Keratinocyte (primary cell): ENCODE measurements at places on chromosomes 5 and 9. TPM values are rescaled to one million over a fixed set of nuclear protein-coding genes. Genes with fewer than 3 reads are reported as not detected.

Gene SLC6A3
- polyA plus RNA-seq, result 0.03 TPM in 1 of 3 replicates, not detected in the others

Gene CAVIN4
- 0.10 to 0.18 TPM (median 0.18 TPM) in 3 replicates for polyA plus RNA-seq

Gene SNCAIP
- not detected in 3 replicates for polyA plus RNA-seq

- H3K27ac ChIP-seq, result no peak overlapping the region
- peaks cover 88% of the 10 kb centered on the region for H3K4me1 ChIP-seq
- H3K4me3 ChIP-seq, result no peak overlapping the region
- no peaks in the 10 kb centered on the region for H3K27me3 ChIP-seq
- peaks cover 69% of the 10 kb centered on the region for H3K36me3 ChIP-seq
- no peak for DNase-seq
These were observed 53.4 kb upstream of the STXBP1 start for GRCh38 chr9:127558581-127559246.

DNA sequence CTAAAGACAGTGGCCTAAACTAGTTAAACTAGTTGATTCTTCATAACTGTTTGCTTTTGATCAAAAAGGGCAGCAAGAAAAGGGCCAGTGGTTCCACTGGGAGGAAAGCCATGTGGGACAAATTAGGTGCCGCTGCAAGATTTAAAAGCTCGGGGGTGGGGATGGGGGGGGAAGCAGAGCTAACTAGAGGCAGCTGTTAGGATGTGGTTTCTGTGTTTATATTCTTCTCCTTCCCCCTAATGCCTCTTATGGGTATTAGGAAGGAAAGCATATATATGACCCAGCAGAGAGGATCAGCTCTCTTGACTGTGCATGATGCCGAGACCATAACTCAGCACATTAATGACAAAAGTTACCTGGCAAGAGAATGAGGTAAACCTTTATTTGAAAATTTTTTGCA, 65.7 kb downstream of the EFNA5 start:
- no peak overlapping the region for H3K27ac ChIP-seq
- no peak for DNase-seq
- peaks cover 13% of the 10 kb centered on the region for H3K4me1 ChIP-seq
- H3K4me3 ChIP-seq, result no peak overlapping the region
- H3K27me3 ChIP-seq, result no peaks in the 10 kb centered on the region

Gene MEIKIN
- polyA plus RNA-seq, result not detected in 3 replicates

Gene FASTKD3
- polyA plus RNA-seq, result 8.0 to 13.8 TPM (median 13.5 TPM) in 3 replicates

DNA sequence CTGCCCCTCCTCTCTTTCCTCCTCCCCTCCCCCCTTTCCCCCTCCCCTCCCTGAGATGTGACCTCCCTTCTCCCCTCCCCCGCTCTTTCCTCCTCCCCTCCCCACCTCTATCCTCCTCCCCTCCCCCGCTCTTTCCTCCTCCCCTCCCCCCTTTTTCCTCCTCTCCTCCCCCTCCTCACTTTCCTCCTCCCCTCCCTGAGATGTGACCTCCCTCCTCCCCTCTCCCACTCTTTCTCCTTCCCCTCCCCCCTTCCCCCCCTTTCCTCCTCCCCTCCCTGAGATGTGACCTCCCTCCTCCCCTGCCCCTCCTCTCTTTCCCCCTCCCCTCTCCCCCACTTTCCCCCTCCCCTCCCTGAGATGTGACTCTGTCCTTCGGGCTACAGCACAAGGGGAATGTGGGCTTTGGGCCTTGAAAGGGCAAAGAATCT, 169.8 kb downstream of the COL23A1 start:
- H3K36me3 ChIP-seq, result no peaks in the 10 kb centered on the region
- no peaks in the 10 kb centered on the region for H3K27me3 ChIP-seq
- DNase-seq, result no peak
- no peak overlapping the region for H3K27ac ChIP-seq
- H3K4me3 ChIP-seq, result no peak overlapping the region

Gene PITX1
- 0.73 to 2.3 TPM (median 1.7 TPM) in 3 replicates for polyA plus RNA-seq

GRCh38 chr5:177018341-177018740, 4.2 kb upstream of the ZNF346 start:
- no peak overlapping the region for H3K4me3 ChIP-seq

DNA sequence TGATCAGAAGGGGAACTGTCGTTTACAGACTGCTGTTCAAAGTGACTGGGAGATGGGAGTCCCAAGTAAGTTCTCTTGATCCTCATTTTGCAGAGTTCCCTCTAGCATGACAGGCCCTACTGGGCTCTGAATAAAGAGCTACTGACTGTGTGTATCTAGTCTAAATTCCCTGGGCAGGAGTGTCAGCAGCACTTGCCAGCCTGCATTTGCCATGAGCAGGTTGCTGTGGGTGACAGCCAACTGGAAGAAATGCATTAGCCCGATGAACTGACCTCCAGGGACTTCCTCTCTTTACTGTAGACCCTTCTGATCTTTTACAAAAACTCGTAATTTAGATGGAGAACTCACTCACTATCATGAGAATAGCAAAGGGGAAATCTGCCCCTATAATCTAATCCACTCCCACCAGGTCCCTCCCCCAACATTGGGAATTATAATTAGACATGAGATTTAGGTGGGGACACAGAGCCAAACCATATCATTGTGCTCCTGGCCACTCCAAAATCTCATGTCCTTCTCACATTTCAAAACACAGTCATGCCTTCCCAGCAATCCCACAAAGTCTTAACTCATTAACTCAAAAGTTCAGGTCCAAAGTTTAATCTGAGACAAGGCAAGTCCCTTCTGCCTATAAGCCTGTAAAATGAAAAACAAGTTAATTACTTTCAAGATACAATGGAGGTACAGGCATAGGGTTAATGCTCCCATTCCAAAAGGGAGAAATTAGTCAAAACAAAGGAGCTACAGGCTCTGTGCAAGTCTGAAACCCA, 78.9 kb upstream of the CXCL14 start:
- no peaks in the 10 kb centered on the region for H3K27me3 ChIP-seq
- peaks cover 10% of the 10 kb centered on the region for H3K4me1 ChIP-seq
- no peak overlapping the region for H3K4me3 ChIP-seq
- H3K27ac ChIP-seq, result no peak overlapping the region
- no peaks in the 10 kb centered on the region for H3K36me3 ChIP-seq

GRCh38 chr5:146825033-146825432, 53.5 kb downstream of the PPP2R2B start:
- no peaks in the 10 kb centered on the region for H3K27me3 ChIP-seq
- H3K4me1 ChIP-seq, result no peaks in the 10 kb centered on the region
- H3K36me3 ChIP-seq, result no peaks in the 10 kb centered on the region
- no peak overlapping the region for H3K27ac ChIP-seq
- no peak for DNase-seq

DNA sequence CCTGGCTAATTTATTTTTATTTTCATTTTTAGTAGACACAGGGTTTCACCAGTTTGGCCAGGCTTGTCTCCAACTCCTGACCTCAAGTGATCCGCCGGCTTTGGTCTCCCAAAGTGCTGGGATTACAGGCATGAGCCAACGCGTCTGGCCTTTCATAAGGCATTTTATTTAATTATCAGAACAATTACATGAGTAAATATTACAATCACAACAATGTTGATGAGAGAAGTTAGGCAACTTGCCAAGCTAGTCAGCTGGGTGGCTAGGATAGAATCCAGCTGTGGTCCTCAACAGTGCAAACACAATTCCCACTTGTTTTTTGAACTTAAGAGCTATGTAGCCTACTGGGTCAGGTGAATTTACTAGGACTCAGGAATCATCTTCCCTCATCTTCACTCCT, 22.0 kb downstream of the C9orf57 start:
- H3K27ac ChIP-seq, result no peak overlapping the region
- H3K36me3 ChIP-seq, result no peaks in the 10 kb centered on the region
- H3K4me1 ChIP-seq, result no peaks in the 10 kb centered on the region

GRCh38 chr9:83281306-83282255, 218.6 kb upstream of the RASEF start:
- H3K36me3 ChIP-seq, result no peaks in the 10 kb centered on the region
- H3K4me1 ChIP-seq, result peaks cover 18% of the 10 kb centered on the region
- no peaks in the 10 kb centered on the region for H3K27me3 ChIP-seq
- DNase-seq, result peak; percentile 28
- no peak overlapping the region for H3K27ac ChIP-seq

DNA sequence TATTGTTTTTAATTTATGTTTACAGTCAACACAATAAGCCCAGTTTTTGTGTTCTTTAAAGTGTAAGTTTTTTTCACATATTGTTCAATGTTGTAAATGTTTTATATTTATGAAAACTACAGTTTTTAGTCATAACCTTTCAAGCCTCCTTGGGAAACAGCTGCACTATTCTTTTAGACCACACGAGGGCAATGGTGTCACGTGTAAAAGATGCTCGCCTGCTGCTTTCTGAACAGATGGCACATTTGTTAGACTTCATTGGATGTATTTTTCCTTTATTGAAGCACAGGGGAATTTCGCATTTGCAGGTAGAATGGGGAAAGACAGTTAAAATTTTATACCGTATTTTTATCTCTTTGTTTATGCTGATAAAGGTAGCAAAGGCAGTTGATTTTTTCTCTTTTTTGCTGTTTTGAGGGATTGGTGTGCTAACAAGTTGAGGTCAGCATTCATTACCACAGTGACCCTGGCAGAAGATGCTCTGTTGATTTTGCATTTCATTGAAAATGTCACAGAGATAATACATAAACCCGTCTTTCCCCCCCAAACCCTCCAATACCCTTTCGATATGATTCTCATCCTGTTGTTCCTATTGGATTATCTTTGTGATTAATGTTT, 59.0 kb downstream of the MAT2B start:
- no peak overlapping the region for H3K4me3 ChIP-seq
- no peak overlapping the region for H3K27ac ChIP-seq

GRCh38 chr5:31999470-31999869, 174.6 kb downstream of the GOLPH3 start:
- H3K27ac ChIP-seq, result no peak overlapping the region
- H3K27me3 ChIP-seq, result no peaks in the 10 kb centered on the region
- DNase-seq, result no peak
- H3K4me1 ChIP-seq, result no peaks in the 10 kb centered on the region
- H3K4me3 ChIP-seq, result no peak overlapping the region
- peaks cover 6% of the 10 kb centered on the region for H3K36me3 ChIP-seq

- H3K4me3 ChIP-seq, result no peak overlapping the region
- DNase-seq, result no peak
These were observed 233.2 kb upstream of the RFX3 start for GRCh38 chr9:3758816-3759576.

DNA sequence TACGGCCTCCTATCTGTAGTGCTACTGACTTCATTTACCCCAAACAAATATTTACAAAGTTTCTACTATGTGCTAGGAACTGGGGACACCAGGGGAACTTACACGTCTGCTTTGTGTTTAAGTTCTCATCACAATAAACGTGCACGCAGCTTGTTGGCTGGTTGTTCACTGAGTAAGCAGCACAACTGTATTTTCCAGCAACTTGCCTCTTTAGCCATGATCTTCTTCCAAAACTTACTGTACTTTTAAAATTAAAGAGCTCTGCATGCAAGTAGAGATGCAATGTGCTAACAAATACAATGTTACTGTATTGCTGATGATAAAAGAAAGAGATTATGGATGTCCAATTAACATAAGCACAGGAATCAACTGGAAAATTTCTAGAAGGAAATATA, 62.8 kb downstream of the RAPGEF1 start:
- peaks cover 43% of the 10 kb centered on the region for H3K4me1 ChIP-seq
- DNase-seq, result no peak
- no peaks in the 10 kb centered on the region for H3K27me3 ChIP-seq

GRCh38 chr5:52909192-52909591, 80.0 kb upstream of the ITGA2 start:
- no peaks in the 10 kb centered on the region for H3K4me1 ChIP-seq
- H3K27ac ChIP-seq, result no peak overlapping the region
- H3K4me3 ChIP-seq, result no peak overlapping the region
- H3K36me3 ChIP-seq, result no peaks in the 10 kb centered on the region
- no peak for DNase-seq

- DNase-seq, result no peak
- no peaks in the 10 kb centered on the region for H3K36me3 ChIP-seq
- no peak overlapping the region for H3K27ac ChIP-seq
These were observed 386.7 kb upstream of the MEF2C start for GRCh38 chr5:89269721-89270120.

- H3K36me3 ChIP-seq, result no peaks in the 10 kb centered on the region
- H3K27ac ChIP-seq, result no peak overlapping the region
- H3K4me3 ChIP-seq, result no peak overlapping the region
- H3K27me3 ChIP-seq, result no peaks in the 10 kb centered on the region
- H3K4me1 ChIP-seq, result no peaks in the 10 kb centered on the region
These were observed 421.9 kb upstream of the FTMT start for GRCh38 chr5:121429761-121430160.

Gene PCDHA4
- 0.01 to 0.15 TPM (median 0.07 TPM) in 3 replicates for polyA plus RNA-seq

- H3K36me3 ChIP-seq, result no peaks in the 10 kb centered on the region
- no peak overlapping the region for H3K4me3 ChIP-seq
- no peaks in the 10 kb centered on the region for H3K27me3 ChIP-seq
- H3K4me1 ChIP-seq, result peaks cover 9% of the 10 kb centered on the region
- no peak for DNase-seq
These were observed 96.0 kb upstream of the SLC44A1 start for GRCh38 chr9:105148328-105149006.

DNA sequence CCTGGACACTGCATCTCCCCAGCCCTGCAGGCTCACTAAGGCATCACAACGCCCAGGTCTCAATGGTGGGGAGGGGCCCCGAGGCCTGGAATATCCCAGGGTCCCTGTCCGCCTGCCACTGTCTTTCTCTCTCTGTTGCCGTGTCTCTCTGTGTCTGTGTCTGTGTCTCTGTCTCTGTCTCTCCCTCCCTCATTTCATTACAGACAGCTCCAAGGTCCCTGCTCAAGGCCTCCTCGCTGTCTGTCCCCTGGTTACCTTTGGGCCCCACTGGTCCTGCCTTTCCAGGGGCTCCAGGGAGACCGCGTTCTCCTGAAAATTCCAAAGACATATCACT, 3.2 kb downstream of the FCN1 start:
- H3K4me3 ChIP-seq, result no peak overlapping the region
- H3K36me3 ChIP-seq, result no peaks in the 10 kb centered on the region
- H3K27ac ChIP-seq, result no peak overlapping the region

DNA sequence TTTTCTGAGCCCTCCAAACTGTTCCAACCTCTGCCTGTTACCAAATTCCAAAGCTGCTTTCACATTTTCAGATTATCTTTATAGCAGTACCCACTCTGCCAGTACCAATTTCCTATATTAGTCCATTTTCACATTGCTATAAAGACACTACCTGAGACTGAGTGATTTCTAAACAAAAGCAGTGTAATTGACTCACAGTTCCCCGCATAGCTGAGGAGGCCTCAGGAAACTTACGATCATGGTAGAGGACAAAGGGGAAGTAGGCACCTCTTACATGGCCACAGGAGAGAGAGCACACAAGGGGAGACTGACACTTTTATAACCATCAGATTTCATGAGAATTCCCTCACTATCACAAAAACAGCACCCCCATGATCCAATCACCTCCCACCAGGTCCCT, 105.0 kb downstream of the DTWD2 start:
- no peak overlapping the region for H3K4me3 ChIP-seq
- no peaks in the 10 kb centered on the region for H3K4me1 ChIP-seq
- H3K27ac ChIP-seq, result no peak overlapping the region
- H3K27me3 ChIP-seq, result no peaks in the 10 kb centered on the region
- H3K36me3 ChIP-seq, result no peaks in the 10 kb centered on the region
